ENCODE measurements at places on chromosomes 13 and 19.

GRCh38 chr13:23656637-23657371, 86.6 kb downstream of the TNFRSF19 start:
- DNase-seq, result no peak

DNA sequence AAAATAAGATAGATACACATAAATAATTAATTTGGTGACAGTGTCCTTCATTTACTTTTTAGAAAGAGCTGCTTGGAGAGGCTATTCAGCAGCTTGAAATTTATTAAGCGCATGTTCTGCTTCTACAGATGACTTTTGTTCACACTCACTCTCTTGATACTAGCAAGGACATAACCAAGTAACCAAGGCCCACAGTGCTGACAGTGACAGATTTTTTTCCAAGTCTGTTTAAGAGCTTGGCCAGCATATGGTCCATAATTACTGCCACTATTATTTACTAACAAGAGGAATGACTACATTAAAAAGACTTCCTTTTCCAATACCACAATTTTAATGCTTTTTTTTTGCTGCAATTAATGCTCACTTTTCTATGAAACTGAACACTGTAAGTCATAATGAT, 673.7 kb upstream of the MIR17HG start:
- no peak for DNase-seq

GRCh38 chr13:43933378-43933777, 53.7 kb downstream of the LACC1 start:
- no peak for DNase-seq

DNA sequence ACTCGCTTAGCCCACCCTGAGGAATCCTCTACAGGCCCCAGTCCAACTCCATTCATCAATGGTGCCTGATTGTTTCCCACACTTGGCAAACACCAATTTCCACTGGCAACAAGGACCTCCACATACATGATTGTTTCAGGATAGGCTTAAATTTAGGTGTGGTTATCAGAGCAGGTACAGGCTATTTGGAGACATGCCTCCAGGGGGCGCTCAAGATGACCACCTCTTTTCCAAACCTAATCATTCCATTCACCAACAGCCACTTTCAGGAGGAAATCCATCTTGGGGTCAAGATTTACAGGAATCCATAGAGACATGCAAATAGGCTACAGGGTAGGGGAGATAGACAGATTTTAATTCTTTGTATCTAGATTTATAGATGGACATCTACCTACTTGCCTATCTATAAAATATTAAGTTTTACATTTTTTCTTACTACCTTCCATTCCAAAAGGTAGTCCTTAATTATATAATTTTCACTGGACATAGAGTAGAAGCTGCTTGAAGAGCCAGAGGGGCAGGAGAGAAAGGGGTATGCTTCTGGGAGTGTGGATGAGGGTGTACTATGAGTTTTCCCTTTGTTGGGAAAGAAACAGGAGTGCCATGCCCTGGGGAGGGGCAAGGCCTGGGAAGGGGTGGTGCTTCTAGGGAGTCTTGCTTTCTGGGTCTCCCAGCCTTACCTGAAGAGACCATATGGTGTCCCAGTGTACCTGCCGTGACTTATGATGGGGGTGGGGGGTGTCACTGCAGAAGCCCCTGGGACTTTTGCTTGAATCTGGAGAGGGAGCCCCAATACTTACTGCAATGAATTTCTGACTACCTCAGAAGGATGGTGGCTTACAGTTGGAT, 14.1 kb upstream of the PCDH8 start:
- DNase-seq, result peak; percentile 27

- peak; percentile 88 for DNase-seq
Measured at GRCh38 chr19:47247308-47247990, 8.9 kb upstream of the CCDC9 start.

DNA sequence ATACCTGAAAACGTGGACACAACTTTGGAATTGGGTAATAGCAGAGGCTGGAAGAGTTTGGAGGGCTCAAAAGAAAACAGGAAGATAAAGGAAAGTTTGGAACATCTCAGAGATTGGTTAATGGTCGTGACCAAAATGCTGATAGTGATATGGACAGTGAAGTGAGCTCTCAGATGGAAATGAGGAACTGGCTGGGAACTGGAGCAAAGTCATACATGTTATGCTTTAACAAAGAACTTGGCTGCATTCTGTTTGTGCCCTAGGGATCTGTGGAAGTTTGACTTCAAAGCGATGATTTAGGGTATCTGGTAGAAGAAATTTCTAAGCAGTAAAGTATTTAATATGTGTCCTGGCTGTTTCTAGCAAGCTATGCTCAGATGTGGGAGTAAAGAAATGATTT, 136.2 kb downstream of the DNAJC3 start:
- no peak for DNase-seq

DNA sequence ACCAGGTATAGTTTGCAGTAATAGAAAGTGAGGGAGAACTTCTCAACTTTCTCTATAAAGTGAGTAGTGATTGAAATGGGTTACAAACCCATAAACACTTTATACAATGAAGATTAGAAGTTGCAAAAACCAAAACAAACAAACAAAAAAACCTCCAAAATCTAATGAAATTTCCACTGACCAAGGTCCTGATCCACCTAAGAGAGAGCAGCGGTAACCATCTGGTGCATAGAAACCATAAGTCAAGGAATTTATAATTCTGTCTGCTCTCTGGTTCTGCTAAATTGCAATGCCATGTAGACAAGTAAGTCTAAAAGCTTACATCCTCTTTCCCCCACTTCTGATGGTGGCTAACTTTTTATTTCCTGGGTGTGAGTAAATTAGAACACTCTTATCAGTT, 463.4 kb downstream of the EFNB2 start:
- no peak for DNase-seq

GRCh38 chr13:58048670-58049069, 417.1 kb downstream of the PCDH17 start:
- DNase-seq, result no peak

- DNase-seq, result no peak
Measured at GRCh38 chr19:29121684-29122083, 91.3 kb downstream of the UQCRFS1 start.

DNA sequence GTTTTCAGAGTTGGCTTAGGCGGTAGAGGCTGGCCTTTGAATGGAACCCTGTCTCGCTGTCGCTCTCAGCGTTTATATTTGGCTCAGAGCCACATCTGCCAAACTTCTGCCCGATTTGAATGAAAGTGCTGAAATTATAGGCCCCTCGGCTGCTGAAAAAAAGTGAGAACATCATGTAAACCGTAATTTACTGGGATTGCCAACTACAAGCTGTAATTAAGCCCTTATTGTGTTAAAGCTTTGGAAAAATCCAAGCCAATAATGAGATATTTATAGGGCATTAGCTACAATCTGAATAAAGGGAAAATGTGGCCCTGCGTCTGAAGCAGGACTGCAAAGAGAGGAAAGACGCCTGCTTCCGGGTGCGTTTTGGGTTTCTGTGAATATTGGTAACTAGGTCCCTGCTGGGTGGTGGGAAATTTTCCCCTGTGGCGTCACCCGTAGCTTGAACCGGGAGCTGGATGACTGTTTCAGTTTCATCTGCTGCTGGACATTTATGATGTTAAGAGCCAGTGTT, 9.9 kb downstream of the DNM2 start:
- DNase-seq, result no peak

DNA sequence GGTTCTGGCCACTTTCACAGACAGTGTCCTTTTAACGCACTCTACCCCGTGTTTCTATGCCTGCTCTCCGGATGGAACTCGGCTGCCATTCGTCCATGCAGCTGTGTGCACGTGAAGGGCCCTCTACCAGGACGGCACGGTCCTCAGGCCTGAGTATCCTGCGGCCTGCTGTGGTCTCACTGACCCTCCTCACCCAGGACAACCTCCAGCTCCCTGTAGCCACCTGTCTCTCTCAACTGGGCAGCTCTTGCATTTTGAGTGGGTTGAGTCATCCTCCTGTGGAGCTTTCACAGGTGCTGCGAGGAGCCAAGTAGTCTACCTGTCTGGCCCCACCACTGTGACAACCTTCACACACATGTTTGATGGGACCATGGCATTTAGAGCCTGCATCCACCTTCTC, 321.7 kb upstream of the TSHZ3 start:
- no peak for DNase-seq

GRCh38 chr13:96982672-96983071, 11.6 kb downstream of the OXGR1 start:
- DNase-seq, result no peak

DNA sequence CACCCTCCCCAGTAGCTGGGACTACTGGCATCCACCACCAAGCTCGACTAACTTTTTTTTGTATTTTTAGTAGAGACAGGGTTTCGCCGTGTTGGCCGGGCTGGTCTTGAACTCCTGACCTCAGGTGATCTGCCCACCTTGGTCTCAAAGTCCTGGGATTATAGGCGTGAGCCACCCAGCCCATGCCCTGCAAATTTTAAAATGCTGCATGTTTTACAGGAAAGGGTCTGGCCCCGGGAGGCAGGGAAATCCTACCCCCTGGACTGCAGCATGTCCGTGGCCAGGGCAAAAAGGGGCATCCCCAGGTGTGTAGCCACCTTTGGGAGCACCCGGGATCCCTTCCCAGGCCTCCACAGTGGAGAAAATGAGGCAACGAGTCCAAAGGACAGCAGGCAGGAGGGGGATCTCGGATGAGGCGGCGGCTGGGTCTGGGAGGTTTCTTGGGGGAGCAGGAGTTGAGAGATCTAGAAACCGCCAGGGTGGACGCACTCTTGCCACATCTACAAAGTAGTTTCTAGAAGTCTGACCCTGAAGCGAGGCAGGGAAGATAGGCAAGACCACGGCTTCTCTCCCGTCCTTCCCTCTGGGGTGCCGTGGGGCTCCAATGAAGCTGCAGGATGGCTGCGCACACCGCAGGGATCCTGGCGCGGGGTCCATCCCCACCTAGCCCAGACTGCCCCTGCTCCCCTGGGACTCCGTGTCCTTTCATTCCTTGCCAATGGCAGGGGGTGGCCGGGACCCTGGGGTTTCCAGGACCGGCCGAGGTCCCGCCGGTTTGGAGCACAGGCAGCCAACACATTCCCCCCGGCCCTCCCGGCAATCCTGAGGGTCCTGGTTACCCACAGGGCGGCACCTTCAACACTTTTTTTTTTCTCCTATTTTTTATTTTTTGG, 21.3 kb upstream of the ZBTB7A start:
- no peak for DNase-seq

- DNase-seq, result peak; percentile 79
Measured at GRCh38 chr19:14347999-14348889, 33.0 kb upstream of the ADGRE5 start.

DNA sequence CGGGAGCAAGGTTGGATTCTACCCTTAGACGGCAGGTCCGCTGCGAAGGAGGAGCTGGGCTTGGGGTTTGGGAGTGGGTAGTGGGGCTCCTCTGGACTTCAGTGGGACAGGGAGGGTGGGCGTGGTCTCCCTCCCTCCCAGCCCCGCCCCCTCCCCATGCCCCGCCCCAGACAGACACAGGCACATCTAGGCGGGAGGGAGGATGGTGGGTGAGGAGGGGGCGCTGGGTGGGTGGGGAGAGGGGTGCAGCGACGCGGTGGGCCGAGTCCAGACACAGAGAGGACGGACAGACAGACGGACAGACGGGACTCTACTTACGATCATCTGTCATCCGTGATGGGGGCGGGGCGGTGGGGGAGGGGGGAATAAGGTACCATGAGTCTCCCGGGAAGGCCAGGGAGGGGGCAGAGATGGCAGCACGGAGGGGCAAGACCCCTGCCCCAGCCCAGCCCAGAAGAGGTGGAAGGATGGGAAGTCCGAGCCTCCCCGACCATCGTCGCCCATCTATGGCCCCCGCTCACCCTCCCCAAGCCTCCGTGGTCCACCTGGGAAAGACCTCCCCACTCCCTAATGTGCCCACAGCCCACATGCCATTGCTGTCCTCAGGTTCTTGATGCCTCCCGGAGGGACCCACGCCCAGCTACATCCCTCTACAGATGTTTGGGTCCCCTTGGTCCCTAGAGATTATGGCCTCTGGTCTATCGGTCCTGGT, 64.8 kb downstream of the UNC13A start:
- DNase-seq, result no peak

GRCh38 chr19:38210458-38210987, 13.5 kb downstream of the DPF1 start:
- DNase-seq, result no peak

DNA sequence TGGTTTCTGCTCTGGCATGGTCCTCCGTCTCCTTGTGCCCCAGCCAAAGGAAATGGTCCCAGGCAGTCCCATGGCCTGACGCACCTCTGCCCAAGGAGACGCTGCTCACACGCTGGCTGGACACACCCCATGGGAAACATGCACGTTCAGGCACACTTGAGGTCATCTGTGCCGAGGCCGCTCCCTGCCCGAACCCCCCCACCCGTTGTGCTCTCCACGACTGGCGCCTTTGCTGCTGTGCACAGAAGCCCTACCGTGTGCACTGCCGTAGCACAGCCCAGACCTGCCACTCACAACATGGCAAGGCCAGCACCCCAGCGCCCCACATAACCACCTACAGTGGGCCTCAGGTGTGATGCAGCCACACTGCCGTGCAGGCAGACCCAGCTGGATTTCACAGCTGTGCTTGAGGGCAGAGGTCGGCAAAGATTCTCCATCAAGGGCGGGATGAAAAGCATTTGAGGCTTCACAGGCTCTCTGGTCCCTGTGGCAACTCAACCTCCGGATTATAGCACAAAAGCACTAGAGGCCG, 65.7 kb downstream of the SPACA7 start:
- DNase-seq, result peak; percentile 4

- peak; percentile 98 for DNase-seq
Measured at GRCh38 chr19:6674868-6675305, 4.9 kb upstream of the TNFSF14 start.

- no peak for DNase-seq
Measured at GRCh38 chr13:28539625-28540286, 44.8 kb upstream of the FLT1 start.

- DNase-seq, result no peak
Measured at GRCh38 chr13:46951516-46951915, 54.7 kb upstream of the HTR2A start.

GRCh38 chr13:42275506-42275905, 3.6 kb downstream of the AKAP11 start:
- DNase-seq, result peak; percentile 23

DNA sequence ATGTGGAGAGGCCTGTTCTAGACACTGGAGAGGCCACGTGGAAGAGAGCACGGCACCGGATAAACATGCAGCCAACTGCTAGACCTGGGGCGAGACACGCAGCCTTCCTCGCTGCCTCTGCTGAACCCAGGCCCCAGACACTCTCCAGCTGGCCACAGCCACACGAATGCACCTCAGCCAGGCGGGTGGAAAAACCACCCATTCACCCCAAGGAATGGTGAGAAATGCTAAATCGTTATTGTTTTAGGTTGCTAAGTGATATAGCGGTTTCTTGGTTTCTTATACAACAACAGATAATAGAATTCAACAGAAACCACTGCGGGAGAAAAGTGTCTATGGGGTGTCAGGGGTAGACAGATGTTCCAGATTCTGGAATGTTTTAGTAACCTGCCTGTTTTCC, 52.5 kb downstream of the STK24 start:
- peak; percentile 38 for DNase-seq

- no peak for DNase-seq
Measured at GRCh38 chr13:41004875-41005693, 14.0 kb downstream of the ELF1 start.

DNA sequence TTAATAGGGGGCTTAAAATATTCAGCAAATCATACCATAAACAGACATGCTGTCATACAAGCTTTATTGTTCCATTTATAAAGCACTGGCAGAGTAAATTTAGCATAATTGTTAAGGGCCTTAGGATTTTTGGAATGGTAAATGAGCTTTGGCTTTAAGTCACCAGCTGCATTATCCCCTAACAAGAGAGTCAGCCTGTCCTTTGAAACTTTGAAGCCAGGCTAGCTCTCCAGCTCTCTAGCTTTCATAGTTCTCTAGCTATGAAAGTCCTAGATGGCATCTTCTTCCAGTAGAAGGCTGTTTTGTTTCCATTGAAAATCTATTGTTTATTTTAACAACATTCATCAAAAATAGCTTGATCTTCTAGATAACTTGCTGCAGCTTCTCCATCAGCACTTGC, 420.8 kb upstream of the GPC6 start:
- DNase-seq, result no peak
